ENCODE measurements at places on chromosomes 2 and 18.

DNA sequence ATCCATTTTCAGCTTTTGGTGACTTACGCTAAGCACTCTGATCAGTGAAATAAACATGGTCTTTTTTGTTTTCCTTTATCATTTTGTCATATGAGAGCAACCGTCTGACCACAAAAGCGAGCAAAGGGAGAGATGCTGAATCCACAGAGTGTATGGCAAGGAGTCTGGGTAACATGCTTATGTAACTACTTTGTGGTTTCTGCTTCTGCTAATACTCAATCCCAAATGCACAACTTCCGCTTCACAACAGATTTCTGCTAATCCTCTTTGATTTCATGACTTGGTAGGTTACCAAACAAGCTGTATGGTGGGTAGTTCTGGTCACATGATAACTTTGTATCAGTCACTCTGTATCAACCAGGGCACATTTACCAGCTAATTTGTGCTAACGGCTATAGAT lies 908.4 kb upstream of the CRIM1 start:
- DNase-seq: no peak

- DNase-seq: peak; percentile 63
Measured at GRCh38 chr2:675982-676646, 1.1 kb downstream of the TMEM18 start.

- DNase-seq: peak; percentile 99
Measured at GRCh38 chr2:38750891-38751595, at the start of gene SRSF7. TSS of gene SRSF7 (minus strand) at chr2:38751361. CDS start at chr2:38751256, 105 bp downstream.

- DNase-seq: no peak
Measured at GRCh38 chr2:236633219-236633570, 63.6 kb downstream of the ACKR3 start.

- DNase-seq: no peak
Measured at GRCh38 chr2:197889041-197889440, 84.6 kb downstream of the PLCL1 start.

DNA sequence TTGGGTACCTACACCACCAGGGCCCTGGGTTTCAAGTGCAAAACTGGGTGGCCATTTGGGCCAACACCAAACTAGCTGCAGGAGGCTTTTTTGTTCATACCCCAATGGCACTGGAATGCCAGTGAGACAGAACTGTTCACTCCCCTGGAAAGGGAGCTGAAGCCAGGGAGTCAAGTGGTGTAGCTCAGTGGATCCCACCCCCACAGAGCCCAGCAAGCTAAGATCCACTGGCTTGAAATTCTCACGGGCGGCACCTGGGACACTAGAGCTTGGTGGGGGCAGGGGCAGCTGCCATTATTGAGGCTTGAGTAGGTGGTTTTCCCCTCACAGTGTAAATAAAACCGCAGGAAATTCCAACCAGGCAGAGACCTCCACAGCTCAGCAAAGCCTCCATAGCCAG lies 46.0 kb upstream of the FAM110C start:
- no peak for DNase-seq

DNA sequence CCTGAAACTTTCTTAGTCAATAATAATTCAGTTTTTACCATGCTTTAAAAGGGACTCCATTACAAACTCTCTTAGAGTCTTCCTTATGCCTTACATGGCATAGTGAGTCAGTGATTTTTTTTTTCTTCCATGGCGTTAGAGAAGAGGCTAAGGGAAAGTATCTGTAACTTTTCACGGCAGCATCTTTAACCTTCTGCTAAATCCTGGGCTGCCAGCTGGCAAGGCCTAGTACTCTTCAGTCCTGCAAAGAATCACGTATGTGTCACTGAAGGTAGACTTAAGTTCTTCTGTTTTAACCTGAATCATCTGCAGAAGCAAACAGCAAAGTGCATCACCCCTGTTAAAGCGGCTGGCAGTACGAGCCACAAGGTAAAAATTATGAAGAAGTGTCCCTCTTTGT lies 286.3 kb upstream of the FN1 start:
- DNase-seq: no peak

DNA sequence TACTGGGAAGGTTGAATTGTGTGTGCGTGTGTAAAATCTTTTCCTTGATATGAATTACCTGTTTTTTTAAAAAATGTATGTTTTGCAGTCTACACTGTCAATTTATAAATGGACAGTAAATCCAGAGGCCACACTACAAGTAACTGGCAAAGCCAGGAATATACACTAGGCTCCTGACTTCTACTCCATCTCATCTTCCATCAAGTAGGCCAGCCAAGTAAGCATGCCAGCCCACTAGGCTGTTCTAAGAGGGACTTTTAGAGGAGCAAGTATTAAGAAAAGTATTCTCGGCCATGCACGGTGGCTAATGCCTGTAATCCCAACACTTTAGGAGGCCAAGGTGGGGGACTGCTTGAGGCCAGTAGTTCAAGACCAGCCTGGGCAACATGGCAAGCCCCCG lies 13.0 kb upstream of the METAP1D start:
- DNase-seq: no peak

DNA sequence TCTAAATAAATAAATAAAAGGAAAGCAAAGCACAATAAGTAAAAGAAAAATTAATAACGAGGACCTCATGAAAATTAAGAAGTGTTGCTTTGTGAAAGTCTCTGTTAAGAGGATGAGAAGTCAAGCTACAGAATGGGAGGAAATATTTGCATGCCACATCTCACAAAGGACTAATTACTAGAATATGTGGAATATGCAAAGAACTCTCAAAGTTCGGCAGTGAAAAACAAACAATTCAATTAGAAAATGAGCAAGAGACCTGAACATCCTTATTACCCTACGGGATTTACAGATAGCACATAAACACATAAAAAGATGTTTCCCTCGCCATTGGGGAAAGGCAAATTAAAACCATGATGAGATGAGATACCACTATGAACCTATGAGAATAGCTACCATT lies 23.3 kb downstream of the CYP26B1 start:
- no peak for DNase-seq

- no peak for DNase-seq
Measured at GRCh38 chr2:85397925-85398331, 12.2 kb downstream of the CAPG start.

All from stromal cell of bone marrow (primary cell).